ENCODE measurements at places on chromosomes 16 and 17.

DNA sequence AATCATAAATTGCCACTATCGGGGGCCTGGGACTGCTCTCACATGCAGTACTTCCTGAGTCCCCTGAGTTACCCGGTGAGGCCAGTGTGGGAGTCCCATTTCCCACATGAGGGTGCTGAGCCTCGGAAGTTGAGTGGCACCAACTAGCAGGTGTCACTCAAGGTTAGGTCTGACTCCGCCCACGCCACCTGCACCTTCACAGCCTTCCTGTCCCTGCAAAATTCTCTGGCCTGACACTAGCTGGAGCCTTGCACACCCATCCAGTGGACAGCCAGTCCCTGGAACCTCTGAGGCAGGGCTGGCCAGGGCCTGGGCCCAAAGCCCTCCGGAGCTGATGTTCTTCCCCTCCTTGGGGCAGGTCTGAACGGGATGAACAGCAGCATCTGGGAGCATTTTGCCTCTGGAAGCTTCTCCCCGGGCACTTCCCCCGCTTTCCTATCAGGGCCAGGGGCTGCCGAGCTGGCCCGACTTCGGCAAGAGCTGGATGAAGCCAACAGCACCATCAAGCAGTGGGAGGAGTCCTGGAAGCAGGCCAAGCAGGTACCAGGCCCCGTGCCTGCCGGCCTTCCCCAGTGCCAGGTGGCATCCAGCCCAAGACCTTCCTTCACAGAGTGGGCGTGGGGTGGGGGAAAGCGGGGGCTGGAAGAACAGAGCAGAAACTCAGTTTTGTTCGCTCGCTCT is 21.9 kb downstream of the UNC13D start:
- DNase-seq = no peak

DNA sequence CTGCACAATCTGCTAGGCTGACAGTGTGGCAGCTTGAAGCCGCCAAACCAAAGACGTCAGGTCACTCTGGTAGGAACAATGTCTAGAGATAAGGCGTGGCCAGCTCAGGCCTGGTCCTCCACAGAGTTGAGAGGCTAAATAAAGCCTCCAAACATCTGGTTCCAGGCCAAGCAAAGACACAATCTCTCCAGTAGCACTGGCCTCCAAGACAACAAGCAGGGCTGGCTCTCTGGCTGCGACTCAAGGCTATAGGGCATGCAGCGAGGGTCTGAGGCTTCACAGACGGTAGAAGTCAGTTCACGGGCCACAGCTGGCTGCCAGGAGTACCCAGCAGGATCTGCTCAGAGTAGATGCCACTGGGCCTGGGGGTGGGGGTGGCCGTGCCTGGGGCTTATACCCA is 75.6 kb downstream of the ABR start:
- DNase-seq = no peak

DNA sequence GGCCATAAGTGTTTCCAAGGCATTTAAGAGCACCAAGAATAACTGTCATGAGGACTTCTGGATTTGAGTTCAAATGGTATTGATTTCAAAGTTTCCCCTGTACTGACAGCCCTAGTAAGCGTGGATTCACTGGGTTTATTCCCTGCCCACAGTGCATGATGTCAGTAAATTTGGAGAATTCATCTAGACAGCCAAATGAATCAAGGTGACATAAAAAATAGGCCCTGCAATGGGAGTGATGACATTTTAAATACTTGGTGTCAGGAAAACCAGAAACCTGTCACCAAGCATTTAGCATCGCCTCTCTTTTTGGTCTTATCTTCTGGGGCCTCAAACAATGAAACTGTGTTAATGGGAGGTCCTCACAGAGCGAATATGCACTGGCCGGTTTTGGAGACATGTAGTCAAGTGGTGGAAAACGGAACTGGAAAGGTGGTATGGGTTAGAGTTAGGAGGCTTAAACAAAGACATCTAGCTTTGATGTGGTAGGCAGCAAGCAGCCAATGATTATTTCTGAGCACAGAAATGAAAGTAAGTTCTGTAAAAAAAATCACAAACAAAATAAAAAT is 29.1 kb downstream of the COG4 start:
- DNase-seq = no peak

GRCh38 chr17:27315322-27315721 is 21.4 kb downstream of the WSB1 start:
- DNase-seq = no peak

DNA sequence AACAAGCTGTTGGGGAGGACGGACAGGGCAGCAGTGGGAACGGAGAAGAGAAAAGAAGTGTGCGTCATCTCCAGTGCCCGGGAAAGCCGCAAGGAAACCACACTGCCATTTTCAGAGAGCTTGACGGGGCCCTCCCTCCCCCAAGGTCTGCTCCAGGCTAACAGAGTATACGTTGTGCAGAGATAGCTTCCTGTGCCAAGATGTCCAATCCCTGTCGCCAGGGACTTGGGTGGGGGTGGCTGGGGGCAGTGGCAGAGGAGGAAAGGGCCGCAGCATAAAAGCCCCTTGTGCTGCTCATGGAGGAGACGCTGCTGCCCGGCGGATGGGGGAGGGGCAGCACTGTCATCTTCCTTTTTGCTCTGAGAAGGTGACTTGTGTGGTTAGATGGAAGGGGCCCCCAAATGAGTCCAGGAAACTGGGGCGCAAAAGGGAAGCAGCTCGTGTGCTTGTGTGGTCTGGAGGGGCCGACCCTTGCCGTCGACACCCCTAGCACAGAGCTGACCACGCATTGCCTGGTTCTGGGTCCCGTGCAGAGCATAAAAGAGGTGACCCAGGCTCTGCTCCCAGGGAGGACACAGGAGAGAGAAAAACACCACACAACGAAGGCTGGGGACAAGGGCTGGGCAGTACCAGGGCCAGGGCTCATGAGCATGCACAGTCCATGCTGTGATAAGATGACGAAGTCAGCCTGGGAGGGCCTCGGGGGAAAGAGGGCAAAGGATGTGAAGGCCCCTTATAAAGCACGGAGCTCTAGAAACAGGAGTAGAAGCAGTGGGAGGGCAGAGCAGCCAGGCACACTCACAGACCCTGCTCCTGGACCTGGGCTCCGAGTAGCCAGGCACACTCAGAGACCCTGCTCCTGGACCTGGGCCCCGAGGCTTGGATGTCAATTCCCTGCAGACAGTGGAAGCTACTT is 372.7 kb downstream of the SLC39A11 start:
- DNase-seq = peak; percentile 23

DNA sequence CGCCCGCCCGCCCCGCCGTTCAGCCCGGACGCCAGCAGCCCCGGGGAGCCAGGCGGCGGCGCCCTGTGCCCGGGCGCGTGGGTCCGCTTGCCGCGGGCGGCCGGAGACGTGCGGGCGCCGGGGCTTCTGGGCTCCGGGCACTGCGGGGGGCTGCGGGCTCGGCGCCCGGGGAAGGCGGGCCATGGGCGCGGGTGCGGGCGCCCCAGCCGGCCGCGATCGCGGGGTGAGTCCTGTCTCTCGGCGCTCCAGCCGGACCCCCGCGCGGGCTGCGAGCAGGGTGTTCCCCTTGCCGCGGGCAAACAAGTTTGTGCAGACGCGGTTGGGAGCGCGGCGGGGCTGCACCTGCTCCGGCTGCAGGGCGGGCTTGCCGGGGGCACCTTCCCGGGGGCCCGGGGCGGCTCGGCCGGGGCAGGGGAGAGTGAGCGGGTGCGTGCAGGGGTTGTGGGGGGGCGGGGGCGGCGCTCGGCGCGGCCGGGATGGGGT is 292 bp downstream of the WSCD1 start:
- DNase-seq = no peak

DNA sequence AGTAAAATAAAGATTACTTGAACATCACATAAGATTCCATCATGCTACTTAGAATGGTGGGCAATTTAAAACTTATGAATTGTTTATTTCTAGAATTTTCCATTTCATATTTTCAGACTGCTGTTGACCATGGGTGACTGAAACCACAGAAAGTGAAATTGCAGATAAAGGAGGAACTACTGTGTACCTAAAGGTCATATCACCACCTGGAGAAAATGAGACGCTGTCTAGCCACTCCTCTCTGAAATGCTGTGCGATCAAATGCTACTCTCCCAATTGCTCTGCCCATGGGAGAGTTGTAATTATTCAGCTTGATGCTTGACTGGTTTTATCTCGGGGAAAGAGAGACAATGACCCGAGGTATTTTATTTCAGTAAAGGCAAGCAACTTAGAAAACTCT is 128.9 kb upstream of the ERCC4 start:
- DNase-seq = no peak

- DNase-seq = no peak
Observed at GRCh38 chr16:88770461-88771293, 14.3 kb downstream of the PIEZO1 start.

DNA sequence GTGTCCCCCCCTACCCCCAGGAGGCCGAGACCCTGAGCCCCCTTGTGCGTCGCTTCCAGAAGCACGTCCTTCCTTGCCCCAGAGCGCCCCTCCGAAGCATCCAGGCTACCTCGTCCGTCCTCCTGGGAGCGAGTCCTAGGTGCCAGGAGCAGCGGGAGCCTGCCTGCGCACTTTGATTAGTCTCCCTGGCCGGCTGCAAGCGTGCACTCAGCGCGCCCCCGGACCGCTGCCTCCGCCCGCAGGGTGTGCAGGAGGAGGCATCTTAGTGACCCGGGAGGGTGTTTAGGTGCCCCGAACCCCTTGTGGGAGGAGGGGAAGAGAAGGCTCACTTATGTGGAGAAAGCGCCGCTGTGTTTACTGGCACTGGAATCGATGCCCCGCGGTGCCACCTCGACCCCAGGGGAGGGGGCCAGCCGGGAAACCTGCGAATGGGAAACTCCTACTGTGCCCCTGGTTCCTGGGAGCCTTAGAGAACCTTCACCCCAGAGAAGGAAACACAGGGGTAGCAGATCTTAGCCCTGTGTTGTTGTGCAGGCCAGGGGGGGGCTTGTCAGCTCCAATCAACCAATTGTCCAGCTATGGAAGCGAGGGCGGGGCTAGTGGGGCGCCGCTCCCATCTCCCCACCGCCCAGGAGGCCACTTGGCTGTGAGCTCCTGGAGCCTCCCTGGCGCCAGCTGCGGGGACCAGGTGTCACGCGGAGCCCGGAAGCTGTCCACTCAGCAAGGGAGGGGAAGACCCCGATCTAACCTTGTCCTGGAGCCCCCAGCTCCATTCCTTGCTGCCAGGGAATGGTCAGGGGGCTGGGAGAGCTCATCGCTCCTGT is 922.8 kb upstream of the EEF2KMT start:
- no peak for DNase-seq

- no peak for DNase-seq
Observed at GRCh38 chr16:11082108-11082859, 137.9 kb downstream of the CLEC16A start.

DNA sequence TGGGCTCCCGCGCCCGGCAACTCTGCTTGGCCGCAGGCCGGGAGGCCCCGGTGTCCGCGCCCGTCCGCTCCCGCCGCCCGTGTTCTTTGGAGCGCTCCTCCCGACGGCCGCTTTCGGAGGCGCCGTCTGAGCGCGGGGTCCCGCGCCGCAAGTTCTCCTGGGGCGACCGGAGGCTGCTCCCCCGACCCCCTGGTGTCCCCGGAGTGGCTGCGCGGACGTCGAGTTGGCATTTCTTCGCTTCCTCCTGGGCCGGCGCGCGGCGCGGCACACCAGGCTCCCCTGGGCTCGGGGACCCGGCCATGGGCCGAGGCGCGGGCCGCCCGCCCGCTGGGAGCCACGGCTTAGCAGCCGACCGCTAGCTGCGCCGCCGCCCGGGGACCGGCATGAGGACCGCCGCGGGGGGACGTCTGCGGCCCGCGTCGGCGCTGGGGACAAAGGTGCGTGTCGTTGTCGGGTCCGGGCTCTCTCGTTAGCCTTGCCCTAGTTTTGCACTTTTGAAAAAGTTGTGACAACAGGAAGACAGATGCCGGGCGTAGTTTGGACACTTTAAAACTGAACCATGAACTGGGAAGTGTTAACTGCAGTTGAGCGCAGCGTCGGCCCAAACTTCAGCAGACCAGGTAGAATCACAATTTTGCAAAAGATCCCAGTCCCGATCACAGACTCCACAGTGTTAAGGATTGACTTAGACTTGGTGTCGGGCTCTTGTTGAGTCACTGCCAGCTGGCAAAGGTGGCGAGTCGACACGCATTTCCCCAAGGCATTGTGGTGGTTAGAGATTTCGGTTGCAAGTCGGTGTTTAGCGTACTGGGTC is 700 bp downstream of the UBN1 start:
- peak; percentile 20 for DNase-seq

DNA sequence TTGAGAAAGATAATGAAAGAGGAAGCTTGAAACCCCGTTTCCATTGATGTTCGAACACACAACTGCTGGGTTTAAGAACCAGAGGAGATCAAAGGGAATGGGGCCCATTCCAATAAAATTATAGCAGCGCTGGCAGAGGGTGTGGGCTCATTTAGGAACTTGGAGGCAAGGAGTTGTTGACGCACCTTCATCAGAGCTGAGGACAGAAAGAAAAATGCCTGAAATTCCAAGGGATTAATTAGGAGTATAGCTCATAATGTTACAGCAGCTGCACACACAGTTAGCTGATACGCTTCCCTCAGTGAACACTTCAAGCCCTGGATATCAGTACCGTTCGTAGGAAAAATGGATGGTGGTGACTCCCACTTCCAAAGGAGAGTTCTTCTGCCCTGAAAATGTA is 127.2 kb downstream of the AXIN2 start:
- no peak for DNase-seq

DNA sequence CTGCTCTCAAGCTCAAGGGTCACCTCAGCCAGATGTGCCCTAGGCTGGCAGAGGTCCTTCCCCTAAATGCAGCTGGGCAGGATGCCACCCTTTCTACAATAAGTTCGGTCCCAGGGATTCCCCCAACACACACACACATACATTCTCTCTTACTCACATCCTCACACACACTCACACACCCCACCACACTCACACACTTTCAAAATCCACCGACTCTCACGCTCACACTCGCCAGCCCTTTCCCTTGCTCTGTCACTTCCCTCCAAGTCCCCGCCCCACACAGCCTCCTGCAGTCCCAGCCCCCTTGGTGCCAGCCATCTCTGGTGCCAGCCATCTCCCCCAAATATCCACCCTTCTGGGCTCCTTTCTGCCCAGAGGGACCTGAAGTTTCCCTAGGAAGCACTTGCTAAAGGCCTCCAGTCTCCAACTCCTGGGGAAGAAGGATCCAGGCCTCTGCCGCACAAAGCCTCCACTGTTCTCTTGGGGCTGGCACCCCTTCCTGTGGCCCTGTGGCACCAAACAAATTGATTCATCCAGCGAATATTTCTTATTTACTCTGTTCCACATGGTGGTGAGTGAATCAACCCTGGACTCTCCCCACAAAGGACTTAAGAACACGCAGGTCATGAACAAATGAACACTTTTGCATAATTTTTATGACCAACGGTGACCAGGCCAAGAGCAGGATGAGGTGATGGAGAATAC is 3.8 kb upstream of the USP36 start:
- no peak for DNase-seq

GRCh38 chr16:58031016-58031800 is 5.7 kb downstream of the MMP15 start:
- DNase-seq = no peak

- no peak for DNase-seq
Observed at GRCh38 chr17:51770027-51770759, 388.3 kb downstream of the CA10 start.

- no peak for DNase-seq
Observed at GRCh38 chr16:24909856-24910255, 64.1 kb downstream of the SLC5A11 start.

DNA sequence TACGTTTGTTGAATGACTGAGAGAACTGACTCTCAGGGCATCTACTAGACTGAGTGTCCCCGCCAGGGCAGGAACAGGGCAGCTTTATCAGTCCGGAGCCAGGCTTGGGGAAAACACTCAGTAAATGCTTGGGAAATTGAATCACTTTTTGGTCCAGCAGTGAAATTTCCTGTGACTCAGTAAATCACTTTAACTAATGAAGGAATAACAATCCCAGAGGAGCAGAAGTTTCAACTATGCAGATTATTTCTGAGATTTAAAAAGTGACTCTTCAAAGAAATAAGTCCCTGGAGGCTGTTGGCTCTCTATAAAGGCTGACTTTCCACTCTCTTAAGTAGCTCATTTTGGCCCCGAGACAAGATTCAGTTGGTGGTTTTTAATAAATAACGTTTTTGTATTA is 101.8 kb downstream of the FOXL1 start:
- no peak for DNase-seq

Data from T-helper 22 cell (primary cell).